ENCODE measurements at places on chromosomes 5 and 9.

DNA sequence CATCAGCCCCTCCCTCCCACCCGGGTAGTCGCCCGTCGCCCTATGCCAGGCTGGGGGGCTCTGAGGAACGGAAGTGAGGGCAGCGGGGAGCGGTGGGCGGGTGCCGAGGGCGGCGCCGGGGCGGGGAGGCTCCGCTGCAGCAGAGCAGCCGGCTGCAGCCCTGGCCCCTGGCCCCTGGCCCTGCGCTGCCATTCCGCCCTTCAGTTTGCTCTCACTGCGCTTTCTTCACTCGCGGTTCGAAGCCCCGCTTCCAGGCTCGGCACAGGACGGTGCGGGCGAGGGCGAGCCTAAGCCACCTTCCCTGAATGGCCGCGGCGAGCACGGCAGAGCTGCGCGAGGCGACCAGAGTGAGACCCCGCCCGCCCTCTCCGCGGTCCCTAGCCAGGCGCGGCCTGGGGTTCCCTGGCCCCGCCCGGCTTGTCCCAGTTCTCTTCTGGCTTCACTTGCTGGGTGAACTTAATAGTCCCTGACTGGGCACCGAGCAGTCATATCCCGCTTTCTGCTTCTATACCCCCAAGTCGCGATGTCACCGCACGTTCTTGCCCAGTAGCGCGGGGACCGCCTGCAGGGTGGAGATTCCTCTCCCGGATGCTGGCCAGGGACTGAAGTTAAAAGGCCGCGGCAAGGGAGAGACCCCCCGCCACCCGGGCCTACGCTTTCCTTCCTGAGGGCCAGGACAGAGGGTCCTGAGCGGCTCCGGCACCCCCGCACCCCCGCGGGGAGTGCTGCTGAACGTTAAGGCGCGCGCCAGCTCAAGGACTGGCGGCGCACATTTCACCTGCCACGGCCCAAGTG is 623 bp upstream of the TRIM36 start:
- no peak for DNase-seq

- no peak for DNase-seq
Observed at GRCh38 chr9:37925786-37926736, 22.1 kb upstream of the SLC25A51 start.

DNA sequence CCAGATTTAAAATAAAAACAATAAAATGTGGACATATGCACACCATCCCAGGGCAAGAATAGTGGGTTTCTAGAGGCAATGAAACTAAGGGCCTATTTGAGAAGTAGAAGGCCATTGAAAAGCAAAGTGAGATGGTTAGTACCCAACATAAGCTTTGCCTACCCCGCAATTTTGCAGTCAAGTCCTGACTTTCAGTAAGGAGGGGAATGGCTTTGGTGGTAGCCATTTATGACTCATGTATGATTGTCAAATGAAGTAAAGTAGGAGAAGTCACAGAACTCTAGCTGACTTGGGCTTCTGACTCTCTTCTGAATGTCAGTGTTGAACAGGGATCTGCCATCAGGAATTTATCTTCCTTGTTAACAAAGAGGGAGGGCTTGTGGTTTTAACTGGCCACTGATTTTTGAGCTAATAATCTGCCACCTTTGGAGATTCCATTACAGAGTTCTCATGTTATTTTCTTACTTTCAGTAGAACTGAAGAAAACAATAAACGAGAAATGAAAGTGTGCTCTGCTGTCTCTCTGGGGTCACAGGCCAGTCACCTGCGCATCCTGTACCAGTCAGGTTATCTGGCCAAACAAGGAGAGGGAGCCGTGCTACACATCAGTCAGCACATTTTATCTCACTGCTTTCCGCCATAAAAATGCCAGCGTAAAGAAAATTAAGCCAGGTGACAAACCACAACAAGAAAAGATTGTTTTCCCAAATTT is 14.3 kb upstream of the SNCAIP start:
- DNase-seq, result no peak

- DNase-seq, result no peak
Observed at GRCh38 chr9:84169240-84169639, 171.3 kb downstream of the SLC28A3 start.

- no peak for DNase-seq
Observed at GRCh38 chr5:139273322-139273571, 20.3 kb upstream of the MATR3 start.

DNA sequence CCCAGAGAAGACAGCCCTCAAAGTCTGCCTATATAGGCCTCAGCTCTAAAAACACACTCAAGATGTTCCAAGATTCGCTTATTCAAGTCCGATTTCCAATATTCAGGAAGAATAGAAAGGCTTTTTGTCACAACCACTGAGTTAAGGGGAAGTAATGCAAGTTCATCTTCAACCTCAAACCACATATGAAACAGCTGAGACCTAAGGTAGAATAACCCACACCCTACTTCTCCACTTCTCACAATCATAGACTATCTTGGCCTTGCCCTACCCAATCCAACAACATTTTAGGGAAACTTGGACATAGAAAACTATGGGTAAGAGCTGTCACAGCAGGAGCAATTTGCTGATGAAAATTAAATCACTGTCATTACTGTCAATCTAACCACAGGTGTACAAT is 152.0 kb upstream of the LRRTM2 start:
- no peak for DNase-seq

GRCh38 chr5:175223291-175223690 is 220.7 kb downstream of the DRD1 start:
- no peak for DNase-seq

GRCh38 chr9:11235061-11235460 is 622.3 kb upstream of the PTPRD start:
- DNase-seq, result no peak

DNA sequence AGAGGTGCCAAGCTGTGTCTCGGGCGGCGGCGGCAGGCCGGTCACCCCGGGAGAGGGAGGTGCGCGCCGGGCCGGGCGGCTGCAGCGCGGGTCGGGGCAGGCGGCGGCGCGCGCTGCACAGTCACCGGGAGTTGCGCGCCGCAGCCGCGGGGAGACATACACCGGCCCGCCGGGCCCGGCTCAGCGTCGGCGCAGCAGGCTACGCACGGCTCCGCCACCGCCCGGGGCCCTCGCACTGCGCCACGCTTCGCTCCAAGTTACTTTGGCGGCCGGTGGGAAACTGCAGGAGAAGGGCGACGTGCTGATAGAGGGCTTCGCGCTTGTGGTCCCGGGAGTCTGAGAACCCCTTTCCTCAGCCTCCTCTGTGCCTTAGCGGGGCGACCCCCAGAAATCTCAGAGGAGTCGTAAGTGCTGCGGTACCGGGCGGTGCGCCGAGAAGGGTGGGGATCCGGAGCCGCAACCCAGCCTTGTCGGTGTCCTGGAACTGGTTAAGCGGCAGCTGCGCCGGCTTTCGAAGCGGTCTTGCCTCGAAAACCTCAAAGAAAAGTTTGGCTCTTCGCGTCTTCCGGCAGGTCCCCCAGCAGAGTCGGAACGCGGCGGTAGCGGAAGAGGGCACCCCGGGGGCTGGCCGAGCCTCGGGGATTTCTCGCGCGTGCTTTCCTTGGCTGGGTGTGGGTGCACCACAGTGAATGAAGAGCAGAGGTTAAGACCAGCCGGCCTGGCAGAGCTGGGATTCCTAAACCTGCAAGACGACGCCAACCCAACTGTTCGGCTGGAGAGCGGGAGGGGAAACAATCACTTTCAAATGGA is at the start of gene EFNA5:
Gene EFNA5, minus strand, starts transcription at position 6 of the 810 bp plus-strand sequence.
- no peak for DNase-seq

- DNase-seq, result no peak
Observed at GRCh38 chr9:116313638-116314037, 160.0 kb downstream of the PAPPA start.

DNA sequence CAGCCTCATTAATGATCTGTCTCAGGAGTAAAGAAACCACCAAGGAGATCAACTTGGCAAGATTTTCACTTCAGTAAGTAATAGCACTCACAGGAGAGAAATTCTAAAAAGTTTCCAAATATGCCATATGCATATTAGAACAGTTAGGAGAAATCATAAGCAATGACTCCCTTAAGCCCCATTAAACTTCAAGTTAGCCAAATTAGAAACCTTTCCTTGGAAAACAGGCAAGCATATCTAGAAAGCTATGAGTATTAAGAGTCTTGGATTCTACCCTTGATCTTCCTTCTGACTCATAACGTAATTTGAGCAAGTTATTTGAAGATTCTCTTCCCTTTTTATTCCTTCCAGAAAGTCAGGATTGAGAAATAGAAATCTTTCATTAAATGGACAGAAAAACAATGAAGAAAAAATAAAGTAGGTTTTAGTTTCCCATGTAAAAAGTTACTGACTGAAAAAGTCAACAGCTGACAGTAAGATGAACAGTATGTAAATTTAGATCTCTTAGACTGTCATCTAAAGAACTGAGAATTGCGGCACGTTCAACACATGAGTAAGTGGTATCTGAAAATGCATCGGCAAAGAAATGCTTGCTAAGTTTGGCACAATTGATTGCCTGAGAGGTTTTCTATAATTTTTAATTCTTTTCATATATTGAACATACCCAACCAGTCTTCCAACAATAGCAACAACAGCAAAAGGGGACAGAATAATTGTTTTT is 565.7 kb upstream of the FTMT start:
- DNase-seq, result no peak

DNA sequence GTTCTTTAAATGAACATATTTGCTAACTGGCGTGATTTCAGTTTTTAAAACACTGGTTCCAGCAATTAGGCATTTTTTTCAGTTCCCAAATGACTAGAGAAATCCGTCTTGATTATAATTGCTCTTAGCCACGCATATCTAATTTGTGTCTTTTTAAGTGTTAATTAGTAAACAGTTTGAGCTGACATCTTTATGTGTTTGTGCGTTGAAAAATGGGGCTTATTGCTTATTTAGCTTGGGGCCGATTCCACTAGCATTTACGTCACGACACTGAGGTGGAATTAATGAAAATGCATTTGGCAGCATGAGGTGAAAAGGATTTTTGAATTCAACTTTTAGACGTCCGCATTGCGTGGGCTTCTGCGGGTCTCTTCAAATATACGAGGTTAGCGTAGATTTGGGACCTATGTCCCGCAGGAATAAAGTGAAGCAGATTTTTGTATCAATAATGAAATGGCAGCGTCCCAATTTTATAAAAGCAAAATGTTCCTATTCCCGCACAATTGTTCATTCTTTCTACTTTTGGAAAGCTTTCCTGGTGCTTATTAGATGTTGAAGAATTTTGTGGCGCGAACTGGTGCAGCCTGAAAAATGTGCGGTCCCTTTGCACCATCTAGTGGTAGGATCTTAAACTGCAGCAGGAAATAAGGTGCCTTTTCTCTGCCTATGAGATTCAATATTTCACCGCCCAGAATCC is 122.7 kb upstream of the LMX1B start:
- DNase-seq, result peak; percentile 70

- DNase-seq, result no peak
Observed at GRCh38 chr5:103450333-103451061, 112.1 kb downstream of the NUDT12 start.

DNA sequence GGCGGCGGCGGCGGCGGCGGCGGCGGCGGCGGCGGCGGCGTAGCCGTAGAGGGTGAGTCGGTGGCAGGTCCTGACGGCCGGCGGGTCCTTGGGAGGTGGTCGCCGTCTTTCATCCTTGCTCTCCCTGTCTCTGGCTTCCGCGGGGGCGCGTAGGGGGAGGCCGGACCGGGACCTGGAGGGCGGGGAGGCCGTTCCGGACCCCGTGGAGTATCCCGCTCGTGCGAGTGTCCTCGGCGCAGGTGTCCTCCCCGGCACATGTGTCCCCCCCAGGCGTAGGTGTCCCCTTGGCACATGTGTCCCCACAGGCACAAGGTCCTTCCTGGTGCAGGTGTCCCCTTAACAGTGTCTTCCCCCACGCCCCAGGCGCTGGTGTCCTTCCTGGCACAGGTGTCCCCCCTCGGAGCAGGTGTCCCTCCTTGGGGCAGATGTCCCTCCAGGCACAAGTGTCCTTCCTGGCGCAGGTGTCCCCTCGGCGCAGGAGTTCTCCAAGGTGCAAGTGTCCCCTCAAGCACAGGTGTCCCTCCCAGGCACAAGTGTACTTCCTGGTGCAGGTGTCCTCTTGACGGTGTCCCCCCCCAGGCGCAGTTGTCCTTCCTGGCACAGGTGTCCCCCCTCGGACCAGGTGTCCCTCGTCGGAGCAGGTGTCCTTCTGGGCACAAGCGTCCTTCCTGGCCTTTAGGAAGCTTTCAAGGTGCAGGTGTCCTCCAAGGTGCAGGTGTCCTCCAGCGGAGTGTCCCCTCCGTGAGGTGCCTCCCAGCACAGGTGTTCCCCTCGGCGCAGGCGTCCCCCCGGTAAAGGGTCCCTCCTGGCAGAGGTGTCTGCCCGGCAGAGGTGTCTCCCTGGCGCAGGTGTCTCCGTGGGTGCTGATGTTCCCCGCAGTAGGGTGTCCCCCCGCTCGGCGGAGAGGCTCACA is 519 bp downstream of the EXOC3 start:
- DNase-seq, result peak; percentile 48

GRCh38 chr9:119793218-119793617 is 424.0 kb upstream of the BRINP1 start:
- DNase-seq, result no peak

DNA sequence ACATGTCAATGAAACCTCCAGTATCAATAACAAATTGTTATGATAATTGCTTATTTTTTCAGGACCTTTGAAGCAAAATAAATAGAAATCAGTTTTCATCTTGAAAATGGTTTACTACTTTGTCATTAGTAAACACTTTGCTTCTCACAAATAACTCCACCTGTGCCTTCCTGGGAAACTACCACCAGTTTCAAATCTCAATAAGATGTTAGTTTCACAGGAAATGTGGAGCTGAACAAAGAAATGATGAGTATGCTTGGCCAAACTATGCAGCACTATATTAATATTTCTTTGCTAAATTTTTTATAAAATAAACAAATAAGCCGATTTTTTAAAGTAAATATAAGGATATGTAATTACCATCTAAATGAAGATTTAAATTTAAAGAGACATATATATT is 221.5 kb upstream of the HAPLN1 start:
- no peak for DNase-seq

- no peak for DNase-seq
Observed at GRCh38 chr5:50978924-50979323, 312.5 kb downstream of the PARP8 start.

GRCh38 chr5:58834242-58835225 is 251.7 kb downstream of the RAB3C start:
- DNase-seq, result no peak

GRCh38 chr9:76352026-76352620 is 42.1 kb downstream of the RFK start:
- no peak for DNase-seq

- no peak for DNase-seq
Observed at GRCh38 chr9:84945878-84946538, 276.5 kb downstream of the NTRK2 start.

DNA sequence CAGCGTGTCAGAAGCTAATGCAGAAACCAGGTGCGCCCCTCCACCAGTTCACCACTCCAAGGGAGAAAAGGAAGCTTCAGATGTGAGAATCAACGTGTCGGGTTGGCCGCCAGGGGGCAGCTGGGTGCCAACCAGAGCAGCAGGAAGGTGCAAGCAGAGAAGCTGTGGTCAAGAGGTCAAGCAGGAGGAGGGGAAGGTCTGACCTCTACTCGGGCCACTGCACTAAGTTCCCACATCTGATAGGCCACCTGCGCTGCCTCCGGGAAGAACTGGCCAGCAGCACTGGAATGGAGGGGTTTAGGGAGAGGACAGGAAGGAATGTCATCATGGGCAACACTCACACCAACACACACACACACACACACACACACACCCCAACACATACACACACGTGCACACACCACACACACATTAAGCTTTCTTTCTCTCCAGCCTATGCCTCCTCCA is 31.4 kb downstream of the ANXA6 start:
- DNase-seq, result peak; percentile 69

All from stimulated activated CD4-positive, alpha-beta T cell treated with anti-CD3 and anti-CD28 coated beads, Interleukin-4, amount 100 ng/mL, for 24 hours (primary cell).